NCI-H1930 (cell line): ENCODE measurements at places on chromosomes 6 and 20.

- no peak for DNase-seq
Observed at GRCh38 chr20:12976720-12977309, 32.0 kb upstream of the SPTLC3 start.

- DNase-seq = no peak
Observed at GRCh38 chr6:151060766-151061531, 178.8 kb upstream of the AKAP12 start.

DNA sequence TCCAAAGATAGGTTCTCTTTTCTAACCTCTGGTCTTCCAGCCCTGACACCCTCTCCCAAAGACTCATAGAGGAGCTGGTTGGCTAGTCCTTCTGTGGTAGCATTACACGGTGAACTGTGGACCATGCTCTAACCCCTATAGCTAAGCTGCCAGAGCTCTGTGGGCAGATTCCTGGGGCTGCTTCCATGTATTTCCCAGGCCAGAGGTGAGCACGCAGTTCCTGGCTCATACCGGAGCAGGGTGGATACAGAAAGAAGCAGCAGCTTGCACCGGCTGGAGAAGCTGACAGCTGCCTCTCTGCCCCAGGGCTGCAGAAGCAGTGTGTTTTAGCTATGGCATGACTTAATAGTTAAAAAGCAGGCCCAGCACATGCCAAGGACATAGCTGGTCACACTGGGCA, 84.1 kb upstream of the FOXP4 start:
- no peak for DNase-seq

DNA sequence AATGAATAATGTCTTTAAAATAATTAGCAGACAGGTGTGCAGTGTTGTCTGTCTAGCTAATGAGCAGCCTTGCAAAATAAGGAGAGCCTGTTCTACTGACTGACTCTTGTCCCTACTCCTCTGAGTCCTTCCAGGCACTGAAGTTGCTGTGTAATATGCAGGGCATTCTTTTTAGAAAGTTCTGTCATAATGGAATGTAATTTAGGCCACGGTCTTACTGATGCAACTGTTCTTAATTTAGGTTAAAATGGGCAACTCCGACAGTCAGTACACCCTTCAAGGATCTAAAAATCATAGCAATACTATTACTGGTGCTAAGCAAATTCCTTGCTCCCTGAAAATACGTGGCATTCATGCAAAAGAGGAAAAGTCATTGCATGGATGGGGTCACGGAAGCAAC, 133.9 kb downstream of the TIAM2 start:
- no peak for DNase-seq

GRCh38 chr20:51955756-51956155, 153.4 kb upstream of the SALL4 start:
- DNase-seq = no peak

DNA sequence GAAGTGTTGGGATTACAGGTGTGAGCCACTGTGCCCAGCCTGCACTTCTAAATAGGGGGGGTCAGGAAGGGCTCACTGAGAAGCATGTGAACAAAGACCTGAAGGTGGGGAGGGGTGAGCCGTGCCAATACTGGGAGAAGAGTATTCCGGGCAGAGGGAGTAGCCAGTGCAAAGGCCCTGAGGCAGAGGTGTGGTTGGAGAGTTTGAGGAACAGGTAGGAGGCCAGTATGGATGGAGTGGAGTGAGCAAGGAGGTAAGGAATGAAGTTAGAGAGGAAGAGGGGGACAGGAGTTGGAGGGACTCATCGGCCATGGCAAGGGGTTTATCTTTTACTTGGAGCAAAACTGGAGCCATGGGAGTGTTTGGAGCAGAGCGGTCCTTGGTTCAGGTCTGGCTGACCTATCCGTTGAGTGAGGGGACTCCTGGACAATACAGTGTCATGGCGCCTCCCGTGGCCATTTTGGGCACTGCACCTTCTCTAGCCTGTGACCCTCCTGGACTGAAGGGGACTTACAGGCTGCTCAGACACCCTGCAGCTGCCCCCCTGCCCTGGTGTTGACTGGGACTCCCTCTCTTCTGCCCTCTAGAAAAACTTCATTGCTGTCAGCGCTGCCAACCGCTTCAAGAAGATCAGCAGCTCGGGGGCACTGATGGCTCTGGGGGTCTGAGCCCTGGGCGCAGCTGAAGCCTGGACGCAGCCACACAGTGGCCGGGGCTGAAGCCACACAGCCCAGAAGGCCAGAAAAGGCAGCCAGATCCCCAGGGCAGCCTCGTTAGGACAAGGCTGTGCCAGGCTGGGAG, 12.1 kb downstream of the FOXS1 start:
- peak; percentile 28 for DNase-seq

DNA sequence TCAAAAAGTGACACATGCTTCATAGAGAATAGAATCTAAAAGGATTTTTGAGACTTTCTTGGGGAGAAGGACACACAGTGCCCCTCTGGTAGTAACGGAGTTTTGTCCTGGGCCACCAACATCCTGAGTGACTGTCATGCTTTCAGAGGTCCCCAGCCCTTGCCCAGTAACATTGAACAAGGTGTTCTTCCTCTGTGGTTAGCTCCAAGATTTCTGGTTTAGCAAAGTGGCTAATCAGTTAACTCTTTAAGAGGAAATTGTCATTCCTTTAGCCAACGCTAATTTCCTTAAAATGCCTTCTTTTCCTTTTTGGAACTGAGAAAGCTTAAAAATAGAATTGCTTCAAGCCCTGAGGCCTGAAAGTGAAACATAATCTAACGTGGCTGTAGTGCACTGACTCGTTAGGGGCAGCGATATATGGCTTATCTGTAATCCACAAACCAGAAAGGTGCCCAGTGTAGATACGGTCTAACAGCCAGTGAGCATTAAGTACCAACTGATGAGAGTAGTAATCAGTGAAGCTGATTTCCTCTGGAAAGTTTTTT, 7.8 kb downstream of the E2F3 start:
- no peak for DNase-seq

- no peak for DNase-seq
Observed at GRCh38 chr6:111301946-111302345, 181.1 kb downstream of the REV3L start.

- DNase-seq = no peak
Observed at GRCh38 chr6:4472969-4473642, 303.1 kb upstream of the CDYL start.

DNA sequence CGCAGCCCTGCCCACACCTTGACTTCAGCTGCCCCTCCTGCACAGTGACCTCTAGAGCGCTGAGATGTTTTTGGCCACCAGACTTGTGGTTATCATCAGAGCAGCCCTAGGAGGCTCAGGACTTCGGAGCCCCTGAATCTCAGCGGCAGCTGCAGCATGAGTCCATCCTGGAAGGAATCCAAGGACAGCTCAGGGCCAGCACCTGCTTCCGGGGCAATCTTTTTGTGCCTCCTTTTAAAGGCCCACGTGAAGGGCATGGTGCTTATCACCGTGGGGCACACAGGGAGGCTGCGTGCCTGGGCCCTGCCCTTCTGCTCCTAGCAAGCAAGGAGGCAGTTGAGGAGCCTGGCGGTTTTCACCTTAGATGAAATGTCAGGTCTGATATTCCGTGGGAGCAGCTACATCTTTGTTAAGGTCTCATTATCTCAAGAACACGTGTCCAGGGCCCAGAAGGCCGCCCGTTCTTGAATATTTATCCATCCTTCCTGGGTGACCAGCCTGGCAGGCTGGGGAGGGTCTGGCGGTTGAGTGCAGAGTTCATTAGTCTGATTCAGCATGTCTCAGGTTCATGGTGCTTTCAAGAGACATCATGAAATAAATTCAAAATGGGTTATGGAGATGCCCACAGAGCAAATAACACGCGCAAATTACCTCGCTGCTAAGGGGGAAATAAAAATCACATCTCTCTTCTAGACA, 392.4 kb downstream of the TAF4 start:
- no peak for DNase-seq
